Neural progenitor cell (in vitro differentiated cells): ENCODE measurements at places on chromosomes 1 and 21.
A peak's percentile ranks its signal among the peaks of the same experiment; 100 is the strongest.

- DNase-seq: no peak
Measured at GRCh38 chr1:217605390-217605789, 25.5 kb downstream of the GPATCH2 start.

GRCh38 chr1:2288311-2288710 lies 60.2 kb downstream of the SKI start:
- no peak for DNase-seq

DNA sequence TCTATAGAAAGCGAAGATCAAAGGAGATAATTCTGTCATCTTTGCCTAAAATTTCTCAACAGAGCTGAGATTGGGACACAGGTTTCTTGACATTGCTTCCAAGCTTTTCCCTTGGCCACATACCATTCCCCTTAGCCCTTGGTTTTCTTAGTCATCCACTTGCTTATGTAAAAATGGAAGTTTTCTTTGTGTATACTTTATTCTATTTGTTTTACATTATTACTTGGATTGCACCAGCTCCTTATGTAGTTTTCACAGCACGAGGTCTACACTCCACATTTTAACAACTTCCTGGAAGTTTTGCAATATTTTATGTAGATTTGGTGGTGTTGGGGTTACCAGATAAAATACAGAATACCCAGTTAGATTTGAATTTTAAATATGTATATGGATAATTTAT lies 129.8 kb downstream of the PLA2G4A start:
- DNase-seq: no peak

DNA sequence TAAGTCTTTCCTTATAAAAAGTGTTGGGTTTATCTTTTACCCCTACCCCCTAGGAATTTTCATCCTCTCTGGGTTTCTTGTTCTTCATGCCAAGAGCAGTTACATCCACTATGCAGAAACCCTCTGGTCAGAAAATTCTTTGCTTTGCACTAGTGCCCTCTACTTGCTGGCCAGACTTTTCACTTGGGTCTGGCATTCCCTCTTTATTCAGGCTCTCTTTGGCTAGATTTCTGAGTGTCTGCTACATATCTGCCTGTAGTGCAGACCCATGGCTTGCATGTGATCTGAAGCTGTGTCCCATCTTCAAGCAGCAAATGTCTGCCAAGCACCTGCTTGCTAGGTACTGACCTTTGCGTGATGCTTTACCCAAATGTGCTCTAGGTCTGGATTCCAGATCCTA lies 237.0 kb downstream of the GPATCH2 start:
- DNase-seq: peak; percentile 36

- DNase-seq: peak; percentile 60
Measured at GRCh38 chr1:53734650-53735211, 4.2 kb downstream of the GLIS1 start.

DNA sequence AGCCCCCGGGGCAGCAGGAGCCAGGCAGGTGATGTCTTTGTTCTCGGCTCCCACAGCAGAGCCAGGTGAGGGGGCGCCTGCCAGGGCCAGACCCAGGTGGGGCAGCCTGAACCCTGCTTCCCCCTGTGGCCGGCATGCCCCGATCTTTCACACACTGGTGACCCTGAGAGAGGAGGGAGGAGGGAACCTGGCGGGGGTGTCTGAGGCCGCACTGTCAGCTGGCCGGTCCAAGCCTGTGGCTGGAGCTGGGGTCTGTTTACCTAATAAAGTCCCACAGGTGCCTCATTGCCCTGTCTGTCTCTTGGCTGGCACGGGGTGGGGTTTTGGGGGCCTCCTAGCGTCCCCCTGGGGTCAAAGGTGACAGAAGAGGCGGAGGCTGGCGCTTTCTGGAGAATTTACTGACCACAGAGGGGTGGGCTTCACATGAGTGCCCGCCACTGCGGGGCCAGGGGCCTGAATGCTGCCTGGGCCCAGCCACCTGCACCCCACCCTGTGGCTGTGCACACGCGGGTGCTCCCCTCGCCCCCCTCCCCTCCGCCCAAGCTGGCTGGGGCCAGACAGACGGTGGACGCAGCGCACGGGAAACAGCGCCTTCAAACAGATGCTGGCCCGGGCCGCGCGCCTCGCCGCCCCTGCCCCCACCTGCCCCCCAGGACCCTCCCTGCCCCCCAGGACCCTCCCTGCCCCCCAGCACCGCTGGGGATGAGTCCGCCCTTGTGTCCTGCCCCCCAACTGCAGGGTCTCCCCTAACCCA lies 5.8 kb downstream of the TMEM240 start:
- no peak for DNase-seq

DNA sequence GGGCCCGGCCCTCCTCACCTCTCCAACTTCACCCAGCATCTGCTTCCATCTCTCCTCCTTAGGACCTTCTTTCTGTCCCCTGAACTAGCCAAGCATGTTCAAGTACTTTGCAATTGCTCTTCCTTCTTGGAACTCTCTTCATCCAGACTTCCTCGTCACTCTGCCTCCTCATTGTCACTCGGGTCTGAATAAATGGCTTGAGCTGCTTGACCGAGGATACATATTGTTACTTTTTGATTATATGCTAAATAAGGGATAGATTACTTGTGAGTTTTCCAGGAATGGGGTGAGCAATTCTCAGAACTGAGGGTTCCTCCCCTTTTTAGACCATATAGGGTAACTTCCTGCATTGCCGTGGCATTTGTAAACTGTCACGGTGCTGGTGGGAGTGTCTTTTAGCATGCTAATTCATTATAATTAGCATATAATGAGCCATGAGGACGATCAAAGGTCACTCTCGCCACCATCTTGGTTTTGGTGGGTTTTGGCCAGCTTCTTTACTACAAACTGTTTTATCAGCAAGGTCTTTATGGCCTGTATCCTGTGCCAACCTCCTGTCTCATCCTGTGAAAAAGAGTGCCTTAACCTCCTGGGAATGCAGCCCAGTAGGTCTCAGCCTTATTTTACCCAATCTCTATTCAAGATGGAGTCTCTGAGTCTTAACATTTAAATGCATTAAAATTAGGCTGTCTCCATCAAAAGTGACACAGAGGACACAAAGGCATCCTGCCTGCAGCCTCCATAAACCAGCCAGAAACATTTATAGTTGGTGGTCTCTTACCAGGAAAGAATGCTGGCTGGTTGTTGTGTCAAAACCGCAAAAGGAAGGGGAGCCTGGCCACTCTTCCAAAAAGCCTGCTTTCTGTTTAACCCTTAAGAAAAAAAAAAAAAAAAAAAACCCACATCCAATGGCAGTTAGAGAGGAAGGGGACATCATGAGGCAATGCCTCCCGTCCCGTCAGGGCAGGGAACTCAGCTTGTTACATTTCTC lies 179.3 kb downstream of the KAZN start:
- no peak for DNase-seq

DNA sequence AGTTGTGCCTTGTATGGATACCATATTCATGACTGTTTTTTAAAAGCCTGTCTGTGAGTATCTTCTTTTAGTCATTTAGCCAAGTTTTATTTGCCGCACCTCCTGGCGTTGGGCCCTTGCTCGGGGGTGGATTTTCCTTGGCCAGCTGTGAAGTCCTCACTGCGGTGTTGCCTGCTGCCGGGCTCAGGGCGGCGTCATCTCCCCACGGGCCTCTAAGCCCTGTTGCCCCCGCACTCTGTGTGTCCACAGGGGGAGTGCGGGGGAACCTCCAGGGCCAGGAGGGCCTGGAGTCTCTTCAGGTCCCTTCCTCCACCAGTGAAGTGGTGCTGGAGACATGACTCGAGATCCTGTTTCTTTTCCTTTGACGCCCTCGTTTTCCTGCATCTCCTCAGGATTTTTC lies 65.8 kb upstream of the DIP2A start:
- DNase-seq: no peak

- no peak for DNase-seq
Measured at GRCh38 chr1:51268634-51269033, 32.6 kb downstream of the RNF11 start.

DNA sequence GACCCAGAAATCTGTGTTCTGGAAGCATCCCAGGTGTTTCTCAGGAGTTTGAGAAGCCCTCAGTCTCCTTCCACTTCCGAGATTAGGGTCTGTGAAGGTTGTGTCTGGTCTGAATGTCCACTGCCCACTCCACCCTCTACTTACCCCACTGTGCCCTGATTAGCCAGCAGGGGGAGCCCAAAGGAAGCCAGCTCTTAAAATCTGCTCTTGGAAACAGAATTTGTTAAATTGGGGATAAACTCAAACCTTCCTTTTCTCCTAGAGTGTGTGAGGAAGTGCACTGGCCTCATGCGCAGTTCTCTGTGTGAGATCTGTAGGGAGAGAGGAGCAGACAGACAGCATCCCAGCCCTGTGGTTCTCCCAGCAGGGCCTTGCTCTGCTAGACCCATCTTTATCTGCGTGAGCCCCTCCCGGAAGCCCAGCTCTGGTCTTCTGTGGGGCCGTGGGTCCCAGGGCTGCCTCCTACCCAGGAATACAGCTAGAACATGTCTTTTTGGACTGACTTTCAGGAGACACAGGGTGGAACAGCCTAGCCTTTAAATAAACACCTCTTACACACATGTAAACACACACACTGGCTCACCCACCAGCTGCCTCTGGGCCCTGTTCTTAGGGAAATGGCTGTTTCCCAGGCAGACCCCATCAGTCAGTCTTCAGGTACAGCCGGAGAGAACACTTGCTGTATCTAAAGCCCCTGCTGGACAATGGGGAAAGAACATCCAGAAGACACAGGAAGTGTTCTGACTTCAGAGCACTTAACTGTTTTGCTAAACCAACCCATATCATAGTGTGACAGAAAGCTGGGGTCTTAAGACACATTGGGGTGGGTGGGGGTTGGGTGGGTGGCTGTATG lies 52.2 kb downstream of the SMYD2 start:
- peak; percentile 56 for DNase-seq

DNA sequence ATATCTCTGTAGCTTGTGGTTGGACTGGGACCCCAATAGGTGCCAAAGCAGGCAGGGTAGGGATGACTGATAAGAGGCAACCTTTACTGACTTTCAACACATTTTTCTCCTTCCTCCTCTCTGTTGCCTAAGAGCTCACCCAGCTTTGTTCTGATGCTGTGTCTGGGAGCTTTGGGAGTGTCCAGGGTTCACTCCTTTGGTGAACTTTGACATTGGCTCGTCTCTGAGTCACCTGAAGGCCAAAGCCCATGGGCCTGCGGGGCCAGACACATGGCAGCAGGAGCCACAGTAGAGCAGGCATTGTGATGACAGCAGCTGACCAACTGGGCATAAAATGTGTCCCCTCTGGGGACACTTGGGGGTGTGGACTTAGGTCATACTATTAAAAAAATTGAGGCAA lies 99.5 kb upstream of the ZNF644 start:
- no peak for DNase-seq

- no peak for DNase-seq
Measured at GRCh38 chr1:8427493-8427892, 109.6 kb downstream of the SLC45A1 start.
